ENCODE measurements at places on chromosomes 11 and 22.

DNA sequence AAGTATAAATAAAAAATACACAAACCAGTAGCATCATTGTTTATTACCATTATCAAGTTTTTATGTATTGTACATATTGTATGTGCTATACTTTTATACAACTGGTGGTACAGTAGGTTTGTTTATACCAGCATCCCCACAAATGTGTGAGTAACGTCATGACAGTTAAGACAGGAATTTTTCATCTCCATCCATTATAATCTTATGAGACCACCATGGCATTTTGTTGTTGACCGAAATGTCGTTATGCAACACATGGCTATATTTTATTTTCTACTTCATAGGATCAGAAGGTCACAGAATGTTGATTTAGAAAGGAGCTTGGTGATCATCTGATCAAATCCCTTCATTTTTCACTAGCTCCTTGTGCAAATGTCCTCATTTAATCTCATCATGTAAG lies 170.9 kb upstream of the NCAM1 start:
- DNase-seq = no peak

DNA sequence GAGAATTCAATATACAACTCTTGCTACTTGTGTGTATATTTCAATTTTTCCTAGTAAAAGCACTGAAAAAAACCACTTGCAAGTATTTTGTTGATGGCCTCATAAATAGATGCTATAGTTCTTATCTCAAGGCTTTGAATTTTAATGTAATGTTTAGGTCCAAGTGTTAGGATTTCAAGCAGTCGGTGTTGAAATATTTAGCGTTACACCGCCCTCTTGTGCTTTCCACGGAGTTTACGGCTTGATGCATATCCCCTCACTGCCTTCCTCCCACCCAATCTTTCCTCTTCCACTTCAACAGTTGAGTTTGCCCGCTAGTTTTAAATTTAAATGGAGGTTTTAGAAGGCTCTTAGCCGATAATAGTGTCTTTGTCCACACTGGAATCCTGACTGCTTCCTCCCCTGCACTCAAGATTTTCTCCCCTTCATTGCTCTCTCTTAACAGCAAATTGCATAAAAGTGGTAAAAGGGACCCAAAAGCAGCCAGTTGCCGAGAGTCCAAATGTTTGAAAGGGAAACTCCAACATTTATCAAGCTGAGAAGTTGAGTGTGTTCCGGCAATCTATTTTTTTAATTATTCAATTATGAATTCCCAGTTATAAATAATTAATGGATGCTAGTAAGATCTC lies 25.9 kb upstream of the HTATIP2 start:
- no peak for DNase-seq

- peak; percentile 63 for DNase-seq
Observed at GRCh38 chr22:49724030-49724892, 103.4 kb downstream of the BRD1 start.

DNA sequence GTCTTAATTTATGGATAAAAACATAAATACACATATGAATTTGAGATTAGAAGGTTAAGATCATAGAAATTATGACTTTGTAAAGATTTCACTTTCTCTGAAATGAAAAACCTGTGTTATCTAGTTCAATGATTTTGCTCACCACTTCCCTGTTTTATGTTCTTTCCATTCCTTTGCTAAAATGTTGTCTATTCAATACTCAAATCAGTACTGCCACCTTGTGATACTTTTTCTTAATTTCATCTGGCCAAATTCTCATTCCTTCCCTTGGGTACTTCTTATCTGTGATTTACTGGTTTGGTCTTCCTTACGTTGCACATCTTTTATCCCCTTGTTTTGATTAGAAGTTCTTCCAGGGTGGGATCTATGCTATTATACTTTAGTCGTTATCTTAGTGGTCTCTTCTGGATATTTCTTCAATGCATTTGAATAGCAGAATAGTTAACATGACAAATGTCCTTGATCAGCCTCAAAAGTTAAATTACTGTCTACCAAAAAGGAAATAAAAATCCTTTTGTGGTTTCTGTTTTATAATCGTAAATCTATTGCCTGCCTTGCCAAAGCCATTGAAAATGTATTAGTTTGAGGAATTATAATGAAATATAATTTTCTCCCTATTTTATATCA lies 197.0 kb downstream of the PGR start:
- no peak for DNase-seq

DNA sequence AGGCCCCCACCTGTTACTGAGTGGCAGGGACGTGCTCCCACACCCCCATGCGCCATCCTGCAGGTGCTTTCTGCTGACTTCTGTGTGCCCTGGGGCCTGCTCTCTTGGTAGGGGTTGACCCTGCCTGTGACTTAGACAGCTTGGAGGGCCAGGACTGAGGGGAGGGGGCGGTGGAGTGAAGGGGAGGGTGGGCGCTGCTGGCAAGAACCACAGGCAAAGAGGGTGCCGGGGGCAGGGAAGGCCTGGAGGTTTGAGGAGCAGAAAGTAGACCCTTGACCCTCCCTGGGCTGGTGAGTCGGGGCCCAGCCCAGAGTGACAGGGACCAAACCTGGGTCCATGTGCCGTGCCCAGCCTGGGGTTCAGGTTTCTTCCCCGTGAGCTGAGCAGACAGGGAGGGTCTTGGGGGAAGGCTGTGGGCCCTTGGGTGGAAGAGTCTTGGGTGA lies 17.8 kb downstream of the KCNQ1 start:
- DNase-seq = no peak

DNA sequence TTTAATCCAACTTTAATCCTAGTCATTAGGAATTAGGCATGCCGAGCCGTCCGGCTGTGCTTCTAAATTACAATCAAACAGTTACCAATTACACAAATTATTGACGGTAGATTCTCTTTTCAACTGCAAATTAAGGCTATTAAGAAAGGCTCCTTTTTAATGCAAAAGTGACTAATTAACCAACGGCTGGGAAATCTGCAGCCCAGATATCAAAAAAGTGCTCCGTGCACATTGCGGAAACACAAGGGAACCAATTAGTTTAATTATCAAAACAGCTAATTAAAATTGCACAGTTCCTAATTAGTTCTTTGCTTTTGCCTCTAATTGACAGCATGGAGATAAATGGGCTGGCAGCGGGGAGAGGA lies 19.4 kb upstream of the LMO1 start:
- no peak for DNase-seq

DNA sequence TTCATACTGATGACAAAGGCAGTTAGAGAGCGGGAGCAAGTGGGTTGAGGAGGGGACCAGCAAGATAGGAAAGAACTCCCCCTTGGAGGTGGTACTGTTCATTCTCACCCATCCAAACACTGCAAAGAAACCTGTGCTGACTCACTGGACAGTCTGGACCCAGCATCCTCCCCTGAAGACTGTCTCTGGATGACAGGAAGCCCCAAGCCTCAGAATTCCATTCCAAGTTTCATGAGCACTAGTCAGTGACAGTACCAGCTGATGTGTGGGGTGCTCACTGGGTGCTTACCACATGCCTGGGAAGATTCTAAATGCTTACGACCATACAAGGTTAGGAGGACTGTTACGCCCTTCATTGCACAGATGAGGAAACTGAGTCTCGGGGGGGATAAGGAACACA lies 160.9 kb downstream of the IGLL1 start:
- no peak for DNase-seq

DNA sequence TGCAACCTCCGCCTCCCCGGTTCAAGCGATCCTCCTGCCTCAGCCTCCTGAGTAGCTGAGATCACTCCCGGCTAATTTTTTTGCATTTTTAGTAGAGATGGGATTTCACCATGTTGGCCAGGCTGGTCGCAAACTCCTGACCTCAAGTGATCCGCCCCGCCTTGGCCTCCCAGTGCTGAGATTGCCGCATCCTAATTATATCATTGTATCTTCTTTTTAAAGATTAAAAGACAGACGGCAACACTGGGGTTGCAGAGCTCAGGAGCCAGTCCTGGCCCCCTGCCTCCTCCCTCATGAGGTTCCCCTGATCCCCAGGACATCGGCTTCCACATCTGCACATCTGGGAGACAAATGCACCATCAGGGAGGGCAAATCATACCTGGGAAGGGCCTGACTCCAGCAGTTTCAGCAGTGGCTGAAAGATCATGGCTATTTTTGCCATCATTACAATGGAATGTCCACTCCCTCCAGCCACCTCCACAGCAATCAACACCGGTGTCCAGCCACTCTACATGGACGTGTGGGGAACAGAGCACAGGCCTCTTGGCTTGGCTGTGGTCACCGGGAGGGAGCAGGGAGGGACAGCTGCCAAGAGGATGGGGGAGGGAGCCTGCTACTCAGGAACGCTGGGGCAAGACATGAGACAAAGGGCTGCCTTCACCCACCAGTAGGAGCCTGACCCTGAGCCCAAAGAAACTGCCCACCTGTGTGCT lies 9.2 kb upstream of the CELSR1 start:
- no peak for DNase-seq

- DNase-seq = no peak
Observed at GRCh38 chr22:42855721-42856120, 1.4 kb downstream of the ARFGAP3 start.

- DNase-seq = no peak
Observed at GRCh38 chr11:117278347-117278746, 12.8 kb upstream of the BACE1-AS start.

- DNase-seq = no peak
Observed at GRCh38 chr22:47654922-47655491, 892.6 kb downstream of the TBC1D22A start.

DNA sequence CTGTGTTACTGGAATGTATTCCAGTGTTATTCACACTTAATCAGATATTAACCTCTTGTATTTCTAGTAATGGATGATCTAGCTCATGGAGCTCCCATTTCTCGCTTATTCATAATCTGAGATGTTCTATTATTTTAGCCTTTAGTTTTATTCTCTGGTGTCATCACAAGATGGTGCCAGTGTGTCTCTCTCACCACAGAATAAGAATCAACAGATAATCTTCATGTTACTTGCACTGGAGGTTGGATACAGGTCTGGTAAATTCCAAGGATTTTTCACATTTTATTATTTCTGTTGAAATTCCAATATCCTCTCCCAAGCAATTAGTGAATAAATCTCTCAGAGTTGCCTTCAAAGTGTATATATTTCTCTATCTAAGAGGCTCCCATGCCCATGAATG lies 74.6 kb downstream of the CASP12 start:
- no peak for DNase-seq

GRCh38 chr22:49079743-49080500 lies 747.8 kb downstream of the BRD1 start:
- DNase-seq = no peak

DNA sequence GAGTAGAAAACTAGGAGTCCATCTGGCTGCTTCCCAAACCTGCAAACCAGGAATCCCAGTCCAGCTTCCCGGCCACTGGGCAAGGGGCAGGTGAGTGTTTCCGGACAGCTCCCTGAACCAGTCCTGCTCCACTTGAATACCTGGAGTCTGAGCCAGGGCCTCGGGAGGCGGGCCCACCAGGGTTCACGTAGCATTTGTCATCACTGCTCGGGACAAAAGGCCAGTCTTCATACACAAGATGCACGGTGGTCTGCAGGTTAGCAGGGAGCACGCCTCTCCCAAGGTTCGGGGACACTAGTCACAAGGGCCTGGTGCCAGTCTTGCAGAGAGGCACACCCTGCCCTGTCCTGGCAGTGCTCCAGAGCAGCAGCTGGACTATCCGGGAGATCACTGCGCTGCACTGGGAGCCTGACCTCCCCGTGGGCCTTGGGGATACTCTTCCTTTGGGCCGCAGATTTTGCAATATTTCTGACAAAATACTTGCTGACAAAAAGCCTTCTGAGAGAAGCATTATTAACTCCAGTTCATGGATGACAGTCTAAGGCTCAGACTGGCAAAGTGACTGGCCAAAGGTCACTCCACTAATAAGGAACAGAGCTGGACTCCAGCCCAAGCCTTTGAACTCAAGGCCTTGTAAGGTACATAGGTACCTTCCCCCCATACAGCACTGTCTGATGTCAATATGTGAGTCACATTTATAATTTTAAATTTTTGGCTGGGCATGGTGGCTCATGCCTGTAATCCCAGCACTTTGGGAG lies 25.1 kb downstream of the CD6 start:
- DNase-seq = no peak

GRCh38 chr11:61826930-61827570 lies 1.1 kb upstream of the FADS2 start:
- DNase-seq = no peak

- peak; percentile 81 for DNase-seq
Observed at GRCh38 chr11:32176223-32176934, 85.5 kb downstream of the RCN1 start.

DNA sequence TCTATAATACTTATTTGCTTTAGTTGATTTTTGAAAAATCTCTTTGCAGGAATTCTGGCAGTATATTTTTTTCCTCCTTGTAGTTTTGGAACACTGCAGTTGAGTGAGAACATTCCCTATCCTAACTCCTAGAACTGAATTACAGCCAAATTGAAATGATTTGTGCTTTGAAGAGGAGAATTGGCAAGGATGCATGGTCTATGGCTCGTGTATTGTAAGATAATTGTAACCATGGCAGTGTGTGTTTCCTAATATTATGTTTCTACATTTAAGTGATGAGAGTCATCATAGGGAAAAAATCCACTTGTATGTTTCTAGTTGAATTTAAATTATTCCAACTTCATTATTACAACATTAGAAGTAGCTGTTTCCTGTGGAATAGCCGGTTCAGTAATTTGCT lies 80.9 kb upstream of the MYO18B start:
- DNase-seq = no peak

- no peak for DNase-seq
Observed at GRCh38 chr11:32931606-32932005, 39.0 kb downstream of the QSER1 start.

DNA sequence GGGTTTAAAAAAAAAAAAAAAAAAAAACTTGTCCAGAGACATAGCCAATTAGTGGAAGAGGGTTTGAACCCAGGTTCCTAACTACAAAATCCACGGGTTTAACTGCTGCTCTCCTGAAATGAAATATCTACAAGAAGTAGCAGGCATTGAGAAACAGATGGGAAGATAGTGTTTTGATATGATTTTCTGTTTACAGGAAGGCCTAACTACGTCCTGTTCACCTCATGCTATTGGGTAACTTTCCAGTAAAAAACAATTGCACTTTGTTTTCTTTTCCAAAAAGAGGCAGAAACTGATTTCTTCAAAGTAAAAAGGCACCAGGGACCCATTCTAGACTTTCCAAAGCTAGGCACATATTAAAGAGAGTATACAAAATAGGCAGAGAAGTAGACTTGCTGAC lies 5.9 kb upstream of the C11orf91 start:
- no peak for DNase-seq

- no peak for DNase-seq
Observed at GRCh38 chr11:102911758-102912481, 37.1 kb upstream of the MMP12 start.

- no peak for DNase-seq
Observed at GRCh38 chr11:9025101-9025850, 21.5 kb upstream of the NRIP3 start.

DNA sequence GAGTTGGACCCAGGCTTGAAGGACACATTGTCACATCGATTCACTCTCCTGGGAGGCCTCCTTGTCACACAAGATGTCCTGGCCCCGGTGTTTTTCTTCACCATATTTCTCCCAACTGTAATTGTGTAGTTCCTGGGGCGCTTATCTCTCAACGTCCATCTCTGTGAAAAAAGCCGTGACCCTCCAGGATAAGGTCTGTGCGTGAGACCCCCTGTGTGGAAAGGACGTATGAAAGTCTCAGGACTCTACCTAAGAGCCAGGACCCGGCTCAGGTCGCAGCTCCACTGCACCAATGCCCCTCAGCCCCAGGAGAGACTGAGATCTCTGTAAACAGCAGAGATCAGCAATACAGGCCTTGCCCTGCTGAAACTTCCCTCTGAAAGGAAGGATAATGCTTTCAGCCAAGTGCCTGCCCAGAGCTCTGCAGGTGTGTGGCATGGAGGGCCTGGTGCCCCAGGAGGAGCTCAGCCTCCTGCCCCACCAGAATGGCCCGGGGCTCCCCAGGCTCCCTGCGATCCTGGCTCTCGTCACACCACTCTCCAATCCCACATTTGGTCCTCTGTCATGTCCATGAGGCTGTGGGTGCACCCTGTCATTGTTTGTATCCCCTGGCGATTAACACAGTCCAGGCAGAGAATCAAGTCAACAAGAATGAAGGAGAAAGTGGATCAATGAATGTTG lies 119.2 kb upstream of the TMEM45B start:
- DNase-seq = no peak
